ENCODE measurements at places on chromosomes 7 and 10. TPM values are rescaled to one million over a fixed set of nuclear protein-coding genes. Genes with fewer than 3 reads are reported as not detected.

EMX2 gene
- 1.5 TPM for total RNA-seq

AKR1C1 gene
- total RNA-seq = 33.6 TPM

TFPI2 gene
- 5.8 TPM for total RNA-seq

SLIT1 gene
- total RNA-seq = 0.19 TPM

DNA sequence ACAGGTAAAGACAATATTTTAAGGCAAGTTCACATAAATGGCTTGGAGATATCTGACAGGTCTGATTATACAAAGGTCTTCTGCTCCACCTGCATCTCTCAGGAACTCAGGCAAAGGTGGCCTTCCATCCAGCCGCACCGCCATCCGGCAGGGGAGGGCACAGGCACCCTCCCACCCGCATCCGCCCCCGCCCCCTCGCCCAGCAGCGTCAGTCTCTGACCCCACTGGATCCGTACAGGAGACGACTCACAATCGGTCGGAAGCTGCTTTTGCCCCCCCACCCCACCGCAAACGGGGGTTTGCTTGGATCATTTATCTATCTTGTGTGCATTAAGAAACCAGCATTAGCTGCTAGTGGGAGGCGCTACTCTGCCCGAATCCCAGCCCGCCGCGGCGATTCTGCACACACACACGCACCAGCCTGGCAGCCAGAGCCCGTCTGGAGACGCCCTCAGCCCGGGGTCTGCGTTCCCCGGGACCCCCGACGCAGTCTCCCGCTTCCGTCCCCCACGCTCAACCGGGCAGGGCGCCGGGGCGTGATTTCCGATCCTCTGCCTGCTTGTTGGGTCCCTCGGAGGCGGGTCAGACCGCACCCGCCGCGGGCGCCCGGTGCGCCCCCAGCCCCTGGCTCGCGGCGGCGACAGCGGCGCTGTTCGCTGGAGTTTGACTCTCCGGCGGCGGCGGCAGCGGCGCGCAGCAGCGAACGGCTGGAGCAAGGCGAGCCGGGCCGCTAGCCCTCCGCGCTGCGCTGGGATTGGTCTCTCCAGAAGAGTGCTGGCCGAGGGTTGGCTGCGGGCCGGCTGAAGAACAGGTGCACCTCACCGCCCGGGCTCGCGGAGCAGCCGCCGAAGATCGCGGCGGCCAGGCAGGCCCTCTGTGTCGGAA, 820 bp upstream of the NRG3 start:
- peak; percentile 76 for DNase-seq

- DNase-seq = no peak
Measured at GRCh38 chr7:120802751-120803150, 55.2 kb downstream of the TSPAN12 start.

DNA sequence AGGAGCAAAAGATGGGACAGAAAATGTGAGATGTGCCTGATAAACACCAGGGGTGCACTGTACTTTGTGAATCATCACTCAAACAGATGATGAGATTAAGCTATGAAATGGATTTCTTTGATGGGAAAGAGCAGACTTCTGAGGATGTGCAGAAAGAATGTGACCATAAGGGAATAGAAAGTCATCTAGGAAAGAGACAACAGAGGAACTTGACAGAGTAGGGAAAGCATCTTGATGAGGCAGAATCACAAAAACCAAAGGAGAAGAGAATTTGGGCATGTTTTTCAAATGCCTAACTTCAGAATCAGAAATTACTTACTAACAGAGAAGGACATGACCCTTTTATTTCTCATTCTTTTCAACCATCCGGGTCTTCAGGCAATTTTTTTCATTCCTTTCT, 82.4 kb upstream of the LRRTM3 start:
- DNase-seq = no peak

DNA sequence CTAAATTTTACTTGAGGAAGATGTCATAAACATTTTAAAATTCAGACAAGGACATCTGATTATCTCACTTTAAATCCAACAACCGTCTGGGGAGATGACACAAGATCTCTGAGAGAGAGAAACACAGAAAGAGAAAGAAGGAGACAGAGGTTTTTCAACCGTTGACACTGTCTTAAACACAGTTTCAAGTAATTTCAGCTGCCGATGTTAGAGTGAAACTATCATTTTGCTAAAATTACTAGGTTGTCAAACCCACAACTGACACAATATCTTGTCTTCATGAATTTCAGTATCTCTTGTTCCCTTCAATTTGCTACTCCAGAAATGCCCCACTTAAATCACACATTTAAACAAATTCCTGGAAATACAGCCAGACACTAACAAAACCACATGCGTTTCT, 174.8 kb downstream of the RAPGEF5 start:
- DNase-seq = no peak

GRCh38 chr10:89118091-89118490, 89.0 kb downstream of the CH25H start:
- DNase-seq = no peak

DNA sequence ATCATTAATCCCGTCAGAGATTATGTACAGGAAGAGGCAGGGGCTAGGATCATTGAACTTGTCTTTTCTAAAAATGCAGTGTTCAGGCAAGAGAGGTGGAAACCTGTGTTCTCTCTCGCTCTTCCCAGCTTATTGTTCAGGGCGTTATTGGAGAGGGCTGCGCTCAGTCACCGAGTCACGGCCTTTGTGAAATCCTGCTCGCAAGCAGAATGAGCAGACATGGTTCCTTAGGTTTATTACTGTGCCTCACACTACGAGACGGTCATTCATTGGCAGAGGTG, 631 bp upstream of the PRKRIP1 start:
- DNase-seq = no peak

- DNase-seq = no peak
Measured at GRCh38 chr7:101671371-101672356, 42.6 kb upstream of the MYL10 start.

DNA sequence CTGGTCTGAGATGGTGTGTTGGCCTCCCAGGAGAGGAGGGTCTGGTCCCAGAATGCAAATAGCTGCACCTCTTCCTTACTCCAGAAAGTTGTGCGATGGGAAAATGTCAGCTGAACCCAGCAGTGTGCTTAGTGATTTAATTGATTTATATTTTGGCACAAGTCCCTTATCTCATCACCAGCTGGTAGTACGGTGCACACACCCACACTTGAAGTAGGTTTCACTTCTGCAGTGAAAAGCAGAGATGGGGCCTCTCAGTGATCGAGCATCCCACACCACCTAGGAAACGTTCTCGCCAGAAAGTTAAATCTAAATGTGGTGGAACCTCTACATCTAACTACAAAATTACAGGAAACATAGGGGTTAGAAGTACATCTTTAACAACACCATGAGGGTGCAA, 80.4 kb downstream of the UBE3C start:
- DNase-seq = no peak

DNA sequence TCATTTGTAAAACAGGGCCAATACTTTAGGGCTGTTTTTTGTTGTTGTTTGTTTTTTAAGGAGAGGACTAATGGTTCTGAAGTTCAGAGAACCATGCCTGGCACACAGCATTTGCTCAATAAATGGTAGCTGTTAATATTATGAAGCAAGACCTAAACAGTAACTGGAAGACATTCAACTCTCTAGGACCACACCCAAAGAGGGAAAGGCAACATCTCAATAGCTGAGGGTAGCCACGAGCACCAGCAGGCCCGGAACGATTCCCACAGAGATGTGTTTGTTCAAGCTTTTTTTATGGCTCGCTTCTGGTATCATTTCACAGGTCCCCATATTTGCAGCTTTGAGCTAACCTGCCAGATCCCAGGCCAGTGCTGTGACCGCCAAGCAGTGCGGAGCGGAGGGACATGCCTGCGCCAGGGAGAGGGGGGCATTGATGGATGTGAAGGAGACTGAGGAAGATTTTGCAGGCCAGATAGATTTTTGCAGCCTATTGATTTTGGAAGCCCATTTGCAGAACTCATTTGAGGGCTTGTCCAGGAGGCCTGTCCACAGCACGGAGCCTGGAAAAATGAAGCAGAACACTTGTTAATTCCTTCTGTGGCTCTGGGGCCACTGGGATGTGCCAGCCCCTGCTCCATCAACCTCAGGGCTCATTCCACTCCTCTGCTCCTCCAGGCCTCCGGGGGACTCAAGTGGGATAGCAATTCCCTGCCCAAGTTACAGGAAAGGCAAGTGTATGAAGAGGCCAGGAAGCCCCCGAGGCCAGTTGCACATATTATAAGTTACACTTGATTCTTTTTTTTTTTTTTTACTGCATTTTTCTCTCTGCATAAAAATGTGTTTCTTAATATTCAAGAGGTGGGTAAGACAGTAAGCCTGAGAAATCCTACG, 57.3 kb upstream of the FGFR2 start:
- DNase-seq = no peak

- no peak for DNase-seq
Measured at GRCh38 chr10:22667093-22667480, 47.3 kb downstream of the PIP4K2A start.

All from aorta (tissue), 5 donors.